CD4-positive, alpha-beta T cell treated with Interleukin-17A for 4 hours (primary cell): ENCODE measurements at places on chromosomes 13 and 19.
A peak's percentile ranks its signal among the peaks of the same experiment; 100 is the strongest.

DNA sequence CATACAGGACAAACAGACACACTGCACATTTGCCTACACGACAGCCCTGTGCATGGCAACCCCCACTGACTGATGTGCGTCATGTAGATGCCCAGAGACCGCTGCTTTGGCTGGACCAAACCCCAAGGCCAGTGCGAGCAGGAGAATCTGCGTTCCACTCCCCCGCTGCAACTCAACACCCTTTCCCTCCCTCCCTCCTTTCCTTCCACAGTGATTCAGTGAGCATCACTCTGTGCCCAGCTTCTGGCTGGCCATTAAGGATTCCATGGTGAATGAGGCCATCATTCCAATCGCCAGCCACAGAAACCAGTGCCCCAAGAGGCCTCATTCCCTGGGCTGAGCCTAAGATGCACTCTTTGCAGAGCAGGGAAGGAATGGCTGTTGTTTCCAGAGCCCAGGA lies 61.6 kb downstream of the GSX1 start:
- DNase-seq, result no peak

DNA sequence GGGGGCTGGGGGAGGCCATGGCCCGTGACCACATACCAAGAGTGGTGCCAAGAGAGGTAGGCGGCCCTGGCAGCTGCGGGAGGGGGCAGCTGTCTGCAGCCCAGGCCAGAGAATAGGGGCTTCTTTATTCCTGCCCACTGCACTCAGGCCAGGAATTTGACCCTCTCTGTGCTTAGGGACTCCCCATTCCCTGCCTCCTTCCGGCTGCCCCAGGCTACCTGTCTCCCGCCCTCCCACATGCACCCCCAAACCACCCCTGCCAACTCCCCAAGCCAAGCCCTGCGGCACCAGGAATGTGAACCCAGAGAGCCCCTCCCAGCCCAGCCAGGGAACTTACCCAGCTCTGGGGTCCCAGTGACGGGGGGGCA lies 687 bp downstream of the PLEKHA4 start:
- no peak for DNase-seq

DNA sequence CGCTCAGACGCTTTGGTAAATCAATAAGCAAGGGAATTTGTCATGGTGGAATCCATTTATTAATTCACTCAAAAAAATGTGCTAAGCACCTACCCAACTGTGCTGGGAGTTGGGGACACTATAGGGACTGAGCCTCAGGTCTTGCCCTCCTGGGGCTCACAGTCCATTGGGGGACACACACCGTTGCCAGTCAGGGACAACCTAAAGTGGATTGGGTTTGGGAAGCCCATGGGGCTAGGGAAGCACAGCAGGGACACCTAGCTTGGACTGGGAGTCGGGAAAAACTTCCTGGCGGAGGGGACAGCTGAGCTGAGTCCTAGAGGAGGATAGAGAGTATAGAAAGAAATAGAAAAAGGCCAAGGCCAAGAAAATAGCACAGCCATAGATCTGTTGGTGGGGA lies 8.5 kb downstream of the FOSB start:
- no peak for DNase-seq

DNA sequence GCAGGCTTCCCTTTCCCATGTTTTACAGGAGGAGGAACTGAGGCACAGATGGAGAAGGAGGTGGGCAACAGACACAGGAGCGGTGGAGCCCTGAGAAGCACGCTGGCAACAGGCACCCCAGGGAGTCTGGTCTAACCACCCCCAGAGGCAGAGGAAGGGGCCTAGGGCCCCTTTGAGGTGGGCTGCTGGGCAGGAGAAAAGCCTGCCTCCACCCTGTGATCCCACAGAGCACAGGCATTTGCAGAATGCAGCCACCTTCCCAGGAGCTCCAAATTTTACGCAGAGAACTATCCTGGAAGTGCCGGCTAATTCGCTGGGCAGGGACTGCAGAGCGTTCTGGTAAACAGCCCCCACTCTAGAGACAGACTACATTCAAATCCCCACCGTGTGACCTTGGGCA lies 30.4 kb downstream of the RAB20 start:
- no peak for DNase-seq

GRCh38 chr19:10568062-10568825 lies 535 bp downstream of the CDKN2D start:
- peak; percentile 73 for DNase-seq

GRCh38 chr13:82800391-82800790 lies 1081.9 kb downstream of the SLITRK1 start:
- no peak for DNase-seq

GRCh38 chr13:113196970-113197737 lies 11.3 kb downstream of the PCID2 start:
- no peak for DNase-seq

DNA sequence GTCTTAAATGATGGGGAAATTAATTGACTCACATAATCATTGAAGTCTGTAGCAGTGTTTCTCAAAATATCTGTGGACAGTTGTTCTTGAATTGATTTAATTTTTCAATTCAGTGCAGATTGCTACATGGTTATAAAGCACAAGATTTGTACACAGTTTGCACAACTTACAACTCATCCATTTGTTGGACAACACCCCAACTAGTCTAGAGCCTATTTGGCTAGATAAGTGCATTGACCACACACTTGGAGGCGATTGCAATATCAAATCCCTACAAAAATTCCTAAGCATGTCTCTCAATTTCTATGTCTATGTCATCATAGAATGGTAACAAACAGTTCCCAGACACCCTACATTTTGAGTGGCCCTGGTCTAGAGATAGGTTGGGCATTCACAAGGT lies 48.0 kb upstream of the IPO5 start:
- no peak for DNase-seq

- DNase-seq, result no peak
Observed at GRCh38 chr19:5357584-5357983, 17.0 kb upstream of the PTPRS start.

DNA sequence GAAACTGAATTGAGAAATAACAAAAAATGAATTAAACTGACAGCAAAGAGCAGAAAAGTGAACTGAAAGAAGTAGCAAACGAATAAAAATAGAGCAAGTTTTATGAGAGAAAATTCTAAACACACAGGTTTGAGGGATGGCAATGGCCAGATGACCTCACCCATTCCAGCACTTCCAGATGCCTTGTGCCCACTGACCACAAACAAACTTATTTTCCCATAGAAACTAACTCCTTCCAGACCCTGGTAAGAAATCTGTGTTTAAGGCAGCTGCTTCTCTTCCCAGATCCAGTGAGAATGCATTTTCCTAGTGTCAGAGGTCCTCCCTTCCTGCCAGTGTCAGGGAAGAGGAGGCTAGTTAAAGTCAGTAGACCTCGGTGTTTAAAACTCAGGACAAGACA lies 51.7 kb downstream of the RXFP2 start:
- DNase-seq, result no peak

DNA sequence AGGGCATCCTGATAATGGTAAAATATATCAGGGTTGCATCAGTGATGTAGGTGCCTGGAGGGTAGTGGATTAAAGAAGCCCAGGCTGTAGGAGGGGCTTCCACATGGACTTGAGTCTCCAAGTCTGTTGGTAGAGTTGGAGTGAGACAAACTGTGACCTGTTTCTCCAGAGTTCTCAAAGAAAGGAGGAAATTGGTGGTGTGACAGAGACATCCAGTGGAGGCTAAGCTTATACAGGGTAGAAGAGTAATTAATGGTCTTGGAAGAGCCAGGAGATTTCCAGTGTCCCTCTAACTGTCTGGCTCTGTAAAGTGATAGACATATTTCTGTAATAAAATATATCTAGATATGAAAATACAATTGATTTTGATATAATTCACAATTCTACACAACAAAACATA lies 61.1 kb downstream of the GPC5 start:
- DNase-seq, result no peak

DNA sequence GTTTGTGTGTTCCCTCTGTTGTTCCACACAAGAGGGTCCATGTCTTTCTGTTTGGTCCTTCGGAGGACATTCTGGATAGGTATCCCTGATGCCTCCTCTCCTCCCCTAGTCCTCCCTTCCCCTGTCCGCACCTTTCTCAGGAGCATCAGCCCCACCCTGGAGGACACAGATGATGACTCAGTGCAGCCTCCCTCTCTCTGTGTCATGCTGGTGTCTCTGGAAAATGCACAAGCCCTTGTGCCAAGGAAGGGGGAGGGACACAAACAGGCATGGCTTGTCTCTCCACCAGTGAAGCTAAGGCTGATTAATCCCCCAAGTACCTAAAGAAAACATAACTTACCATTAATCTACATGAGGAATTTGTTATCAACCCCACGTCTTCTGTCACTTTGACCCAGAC lies 16.2 kb upstream of the TNFRSF19 start:
- no peak for DNase-seq

GRCh38 chr19:20611866-20612265 lies 46.3 kb upstream of the ZNF737 start:
- no peak for DNase-seq

DNA sequence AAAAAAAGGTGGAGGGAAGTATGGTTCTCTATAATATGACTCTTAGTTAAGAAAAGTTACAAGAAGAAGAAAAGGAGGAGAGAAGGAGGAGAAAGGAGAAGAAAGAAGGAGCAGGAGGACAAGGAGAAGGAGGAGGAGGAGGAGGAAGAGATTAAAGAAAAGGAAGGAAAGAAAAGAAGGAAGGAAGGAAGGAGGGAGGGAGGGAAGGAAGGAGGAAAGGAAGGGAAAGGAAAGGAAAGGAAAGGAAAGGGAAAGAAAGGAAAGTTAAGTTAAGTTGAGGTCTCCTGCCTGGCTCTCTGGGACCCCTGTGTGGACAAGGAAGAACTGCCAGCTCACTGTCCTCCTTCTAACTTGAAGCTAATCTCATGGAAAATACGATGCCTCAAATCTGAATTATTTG lies 429.5 kb downstream of the TSHZ3 start:
- no peak for DNase-seq

DNA sequence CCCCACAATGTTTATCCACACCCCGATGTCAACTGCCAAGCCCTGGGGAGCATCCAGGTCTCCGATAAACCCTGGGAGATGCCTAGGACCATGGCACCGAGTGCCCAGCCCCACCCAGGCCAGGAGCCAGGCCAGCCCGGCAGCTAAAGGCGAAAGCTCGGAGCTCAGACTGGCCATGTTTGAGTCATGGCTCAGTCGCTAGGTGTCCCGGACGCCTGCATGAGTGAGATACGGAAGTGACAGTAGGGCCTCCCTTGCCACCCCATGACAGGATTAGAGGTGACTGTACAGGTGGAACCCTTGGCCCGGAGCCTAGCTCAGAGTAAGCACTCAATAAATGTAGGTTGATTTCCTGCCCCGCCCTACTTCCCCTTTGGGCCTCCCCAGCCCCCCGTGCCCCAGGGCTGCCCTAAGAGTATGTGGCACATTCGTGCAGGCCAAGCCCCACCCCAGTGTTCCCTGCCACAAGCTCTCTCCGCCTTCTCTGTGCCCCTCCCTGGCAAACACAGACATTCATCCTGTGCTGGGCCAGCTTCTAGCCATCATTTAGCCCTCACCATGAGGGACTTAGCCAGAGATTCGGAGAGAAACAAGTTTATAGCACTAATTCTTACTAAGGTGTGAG lies 5.8 kb upstream of the TPM4 start:
- DNase-seq, result peak; percentile 95

- DNase-seq, result no peak
Observed at GRCh38 chr13:110575322-110576069, 14.0 kb upstream of the RAB20 start.

GRCh38 chr19:38266981-38267597 lies 2.7 kb downstream of the SPINT2 start:
- DNase-seq, result no peak

DNA sequence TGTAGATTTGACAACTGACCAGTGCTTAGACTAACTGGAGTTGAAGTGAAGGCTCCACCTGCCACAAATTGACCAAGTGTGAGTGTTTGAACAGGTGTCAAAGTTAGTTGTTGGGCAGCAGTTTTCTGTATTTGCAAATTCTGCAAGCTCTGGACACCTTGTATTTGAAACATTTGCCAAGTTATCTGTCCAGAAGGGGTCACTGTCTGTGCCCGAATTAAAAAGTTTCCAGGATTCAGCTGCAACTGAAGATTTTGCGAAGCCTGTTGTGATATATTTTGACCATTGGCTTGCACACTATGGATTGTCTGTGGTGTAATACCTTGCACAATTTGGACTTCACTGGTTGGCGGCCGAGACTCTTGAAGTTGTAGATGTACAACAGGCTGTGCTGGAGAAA lies 1690.7 kb downstream of the SLITRK5 start:
- DNase-seq, result no peak

- DNase-seq, result peak; percentile 65
Observed at GRCh38 chr19:46428239-46429135, at the start of gene PNMA8C. Gene PNMA8C (minus strand): TSS chr19:46428936. CDS start chr19:46428359, 577 bp downstream.

GRCh38 chr13:53075356-53076041 lies 46.9 kb downstream of the OLFM4 start:
- DNase-seq, result no peak

- DNase-seq, result no peak
Observed at GRCh38 chr19:7983286-7983950, 22.0 kb downstream of the ELAVL1 start.

GRCh38 chr19:3636506-3636905 lies 9.9 kb upstream of the CACTIN start:
- DNase-seq, result no peak
